Mononuclear cell (primary cell): ENCODE measurements at places on chromosomes 7 and 10. TPM values are rescaled to one million over a fixed set of nuclear protein-coding genes. Genes with fewer than 3 reads are reported as not detected.

PRSS2 gene
- not detected for total RNA-seq

GPR26 gene
- under 0.01 TPM for total RNA-seq

TUBAL3 gene
- not detected for total RNA-seq

KIF20B gene
- 23.4 TPM for total RNA-seq

POLR2J2 gene
- total RNA-seq: 7.9 TPM

ADCYAP1R1 gene
- total RNA-seq: under 0.01 TPM

CLRN3 gene
- total RNA-seq: not detected
